EL (cell line): ENCODE measurements at places on chromosomes 2 and 18.

DNA sequence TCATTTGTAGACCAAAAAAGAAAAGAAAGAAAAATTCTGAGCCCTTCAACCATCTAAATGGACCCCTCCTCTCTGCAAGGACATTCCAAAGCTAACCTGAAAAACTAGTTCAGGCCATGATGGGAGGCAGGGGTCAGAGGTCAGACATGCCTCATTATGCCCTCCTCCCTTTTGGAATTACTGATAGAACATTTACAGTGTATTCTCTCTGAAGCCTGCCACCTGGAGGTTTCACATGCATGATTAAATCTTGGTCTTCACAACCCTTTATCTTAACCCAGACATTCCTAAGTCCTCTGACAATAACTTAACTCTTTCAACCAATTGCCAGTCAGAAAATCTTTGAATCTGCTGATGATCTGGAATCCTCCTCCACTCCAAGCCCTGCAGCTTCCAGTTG is 86.0 kb downstream of the SPP2 start:
- no peak for DNase-seq

GRCh38 chr2:226121046-226121738 is 678.4 kb downstream of the IRS1 start:
- no peak for DNase-seq

DNA sequence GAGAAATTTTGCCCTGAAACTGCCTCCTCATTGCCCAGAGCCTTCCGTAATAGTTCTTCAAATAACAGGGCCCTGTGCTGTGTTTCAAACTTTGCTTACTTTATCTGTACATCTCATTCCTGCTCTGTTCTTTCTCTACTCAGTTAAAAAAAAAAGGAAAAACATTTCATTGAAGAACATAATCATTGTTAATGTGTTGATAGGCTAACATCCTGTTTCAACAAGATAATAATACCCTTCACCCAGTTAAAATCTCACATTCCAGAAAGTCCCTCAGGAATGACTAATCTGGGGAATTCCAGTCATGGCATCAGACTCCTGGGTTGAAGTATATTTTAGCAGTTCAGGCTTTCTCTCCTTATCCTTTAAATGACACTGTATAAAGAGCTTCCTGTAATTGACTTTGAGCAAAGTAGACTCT is 45.6 kb upstream of the ITGAV start:
- peak; percentile 93 for DNase-seq

- peak; percentile 31 for DNase-seq
Measured at GRCh38 chr2:88692187-88692586, 714 bp downstream of the RPIA start.

- no peak for DNase-seq
Measured at GRCh38 chr2:100334929-100335328, 12.6 kb upstream of the LONRF2 start.

- no peak for DNase-seq
Measured at GRCh38 chr2:118969734-118970395, 27.9 kb downstream of the MARCO start.

- DNase-seq = no peak
Measured at GRCh38 chr18:260547-260946, 7.3 kb downstream of the THOC1 start.

- DNase-seq = no peak
Measured at GRCh38 chr2:62733546-62733945, 28.0 kb downstream of the EHBP1 start.

GRCh38 chr2:207252979-207253645 is 87.4 kb upstream of the KLF7 start:
- peak; percentile 56 for DNase-seq

DNA sequence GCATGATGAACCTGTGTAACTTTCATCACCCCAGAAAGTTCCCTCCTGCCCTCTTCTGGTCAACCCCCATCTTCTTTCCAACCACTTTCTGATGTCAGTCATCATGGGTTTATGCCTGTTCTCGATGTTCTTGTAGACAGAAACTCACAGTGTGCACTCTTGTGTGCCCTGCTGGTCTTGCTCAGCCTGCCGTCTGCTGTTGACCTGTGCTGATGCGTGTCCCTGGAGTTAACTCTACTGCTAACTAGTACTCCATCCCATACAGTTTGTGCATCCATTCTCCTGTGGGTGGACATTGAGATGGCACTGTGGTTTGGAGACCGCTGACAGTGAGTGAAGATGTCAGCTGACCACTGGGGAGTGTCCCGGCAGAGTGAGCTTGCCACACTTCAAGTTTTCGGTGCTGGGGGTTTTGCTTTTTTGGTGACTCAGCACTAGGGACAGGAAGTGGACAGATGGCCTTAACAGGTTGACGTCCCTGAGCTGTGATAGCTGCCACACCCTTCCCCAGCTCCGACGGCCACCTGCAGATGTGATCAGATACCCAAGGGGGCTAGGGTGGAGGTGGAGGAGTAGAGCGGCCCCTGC is 14.8 kb downstream of the KLHL29 start:
- no peak for DNase-seq

DNA sequence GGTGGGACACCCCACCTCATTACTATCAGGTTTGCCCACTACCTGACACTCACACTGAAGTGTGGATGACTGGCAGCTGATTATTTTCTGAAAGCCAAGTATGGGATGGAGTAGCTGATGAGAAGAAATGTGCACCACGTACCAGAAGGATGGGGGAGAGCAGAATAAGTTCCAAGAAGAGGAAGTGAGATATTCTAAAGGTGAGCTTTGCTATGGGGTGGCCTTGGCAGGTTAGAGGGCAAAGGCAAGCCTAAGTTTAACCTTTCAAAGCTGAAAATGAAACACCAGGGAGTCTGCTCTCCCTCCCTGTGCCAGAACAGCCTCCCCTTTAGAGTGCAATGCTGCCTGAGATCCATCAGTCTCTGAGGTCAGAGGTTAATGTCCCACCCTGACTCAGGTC is 196.1 kb upstream of the OSR1 start:
- no peak for DNase-seq
